Epithelial cell of esophagus (primary cell): ENCODE measurements at places on chromosomes 2 and 18.

DNA sequence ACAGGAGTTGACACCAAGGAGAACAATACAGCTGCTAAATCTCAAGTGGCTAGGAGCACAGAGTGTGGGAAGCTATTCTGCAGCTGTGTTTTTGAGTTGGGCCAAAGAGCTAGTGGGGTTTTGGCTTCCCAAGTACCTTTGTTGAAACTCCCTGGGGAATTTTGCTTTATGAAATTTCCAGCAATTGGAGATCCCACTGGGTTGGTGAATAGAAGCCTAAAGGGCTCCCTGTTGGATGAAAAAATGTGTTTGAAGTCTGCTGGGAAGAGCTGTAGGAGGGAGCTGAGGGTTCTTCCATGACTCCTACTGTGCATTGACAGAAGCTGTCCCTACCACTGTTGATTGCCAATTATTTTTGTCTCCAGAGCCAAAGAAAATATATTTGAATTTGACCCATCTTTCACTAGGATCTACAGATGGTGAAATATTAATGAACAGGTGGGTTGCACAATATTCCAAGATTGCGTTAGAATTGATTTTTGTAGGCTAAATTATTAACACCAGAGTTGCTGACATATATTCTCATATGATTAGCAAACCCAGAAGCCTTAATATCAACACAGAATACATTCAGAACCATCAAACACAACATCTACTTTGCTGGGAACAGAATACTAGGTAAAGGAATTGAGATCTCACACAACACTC is 95.4 kb upstream of the CYP1B1 start:
- DNase-seq = no peak

- no peak for DNase-seq
These were observed 18.8 kb upstream of the TMX3 start for GRCh38 chr18:68733707-68734106.

- no peak for DNase-seq
These were observed 71.2 kb upstream of the FSIP2 start for GRCh38 chr2:185667452-185667851.

DNA sequence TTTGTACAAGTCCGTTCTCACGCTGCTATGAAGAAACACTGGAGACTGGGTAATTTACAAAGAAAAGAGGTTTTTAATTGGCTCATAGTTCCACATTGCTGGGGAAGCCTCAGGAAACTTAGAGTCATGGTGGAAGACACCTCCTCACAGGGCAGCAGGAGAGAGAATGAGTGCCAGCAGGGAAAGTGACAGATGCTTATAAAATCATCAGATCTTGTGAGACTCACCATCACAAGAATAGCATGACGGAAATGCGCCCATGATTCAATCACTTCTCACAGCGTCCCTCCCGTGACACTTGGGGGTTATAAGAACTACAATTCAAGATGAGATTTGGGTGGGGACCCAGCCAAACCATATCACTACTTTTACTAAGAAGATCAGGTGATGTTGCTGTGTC is 285.8 kb downstream of the TMX3 start:
- DNase-seq = no peak

DNA sequence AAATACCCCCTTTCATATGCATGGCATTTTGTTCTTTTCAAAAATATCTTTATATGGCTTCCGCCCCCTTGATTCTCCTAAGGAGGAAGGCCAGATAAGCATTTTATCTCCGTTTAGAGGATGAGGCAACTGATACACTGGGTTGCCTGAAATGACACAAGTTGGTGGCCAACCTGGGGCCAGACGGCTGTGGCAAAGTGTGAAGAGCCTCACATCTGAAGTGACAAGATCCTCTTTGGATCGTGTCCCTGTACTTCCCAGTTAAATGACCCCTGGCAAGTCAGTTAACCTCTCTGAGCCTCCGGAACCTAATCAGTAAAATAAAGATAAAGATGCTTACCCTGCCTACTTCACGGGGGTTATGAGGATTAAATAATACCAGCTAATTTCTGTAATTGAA is 4.6 kb downstream of the SETBP1 start:
- DNase-seq = no peak

GRCh38 chr18:12398625-12399024 is 9.1 kb upstream of the PRELID3A start:
- DNase-seq = no peak

DNA sequence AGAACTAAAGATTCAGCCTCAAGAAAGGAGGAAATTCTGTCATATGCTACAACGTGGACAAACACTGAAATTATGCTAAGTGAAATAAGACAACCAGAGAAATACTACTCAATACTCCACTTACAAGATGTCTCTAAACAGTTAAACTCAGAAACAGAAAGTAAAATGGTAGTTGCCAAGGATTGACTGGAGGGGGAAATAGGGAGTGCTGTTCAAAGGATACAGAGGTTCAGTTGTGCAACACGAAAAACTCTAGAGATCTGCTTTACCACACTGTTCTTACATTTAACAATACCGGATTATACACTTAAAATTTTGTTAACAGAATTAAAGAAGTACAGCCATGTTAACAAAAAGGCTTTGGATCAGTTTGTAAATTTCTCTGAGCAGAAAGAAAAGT is 39.8 kb upstream of the C2orf15 start:
- no peak for DNase-seq

- DNase-seq = no peak
These were observed 346.1 kb upstream of the PLGLB2 start for GRCh38 chr2:87401726-87402345.

DNA sequence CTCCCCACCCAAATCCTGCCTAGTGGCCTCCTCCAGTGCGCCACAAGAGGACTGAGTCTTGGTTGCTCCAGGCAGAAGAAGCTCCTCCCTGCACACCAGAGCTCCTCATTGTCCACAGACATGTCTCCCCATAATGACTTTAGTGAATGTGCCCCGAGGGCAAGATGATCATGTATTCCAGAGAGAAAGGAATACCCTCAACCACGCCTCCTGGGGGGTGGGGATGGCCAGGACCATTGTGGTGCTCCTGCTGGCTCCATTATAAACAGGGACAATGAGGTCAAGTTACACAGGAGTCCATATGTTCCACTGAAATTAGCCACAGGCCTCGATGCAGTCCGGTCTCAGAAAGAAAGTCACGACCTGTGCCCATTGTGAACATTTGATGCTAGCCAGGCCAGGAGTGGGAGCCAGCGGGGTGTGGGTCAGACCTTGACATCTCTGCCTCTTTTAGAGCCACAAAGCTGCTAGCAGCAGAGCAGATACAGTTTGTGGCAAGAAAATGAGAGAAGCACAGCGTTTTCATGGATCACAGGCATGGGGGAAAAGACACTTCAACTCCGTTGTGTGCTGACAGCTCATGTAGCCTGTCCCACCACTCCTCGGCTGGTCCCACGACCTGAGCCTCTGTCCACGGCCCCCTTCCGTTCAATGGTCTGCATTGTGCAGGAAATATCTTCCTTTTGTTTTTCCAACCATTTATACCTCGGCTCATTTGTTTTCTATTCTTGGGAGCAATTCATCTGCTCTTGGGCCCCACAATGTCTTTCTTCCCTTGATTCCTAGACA is 70.7 kb upstream of the FZD7 start:
- DNase-seq = no peak

- peak; percentile 66 for DNase-seq
These were observed 167.4 kb downstream of the SPAG16 start for GRCh38 chr2:213451542-213452239.

DNA sequence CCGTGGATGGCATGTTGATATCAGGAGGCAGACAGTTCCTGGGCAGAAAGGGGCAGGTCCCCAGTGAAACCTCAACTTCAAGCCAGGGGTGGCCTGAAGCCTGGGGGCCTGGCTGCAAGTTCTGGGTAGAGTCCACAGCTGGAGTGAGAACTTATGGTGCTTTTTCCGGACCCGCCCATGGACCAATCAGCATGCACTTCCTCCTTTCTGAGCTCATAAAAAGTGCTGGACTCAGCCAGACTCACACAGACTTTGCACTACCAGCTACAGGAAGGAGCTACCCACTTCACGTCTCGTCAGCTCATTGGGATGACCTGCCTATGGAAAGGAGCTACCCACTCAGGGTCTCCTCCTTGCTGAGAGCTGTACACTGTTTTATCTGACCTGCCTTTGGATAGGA is 183.1 kb upstream of the MC4R start:
- no peak for DNase-seq

- no peak for DNase-seq
These were observed 123.2 kb downstream of the EPHA4 start for GRCh38 chr2:221448844-221449390.

- peak; percentile 73 for DNase-seq
These were observed 85.5 kb downstream of the SCN1A start for GRCh38 chr2:166042356-166042755.

DNA sequence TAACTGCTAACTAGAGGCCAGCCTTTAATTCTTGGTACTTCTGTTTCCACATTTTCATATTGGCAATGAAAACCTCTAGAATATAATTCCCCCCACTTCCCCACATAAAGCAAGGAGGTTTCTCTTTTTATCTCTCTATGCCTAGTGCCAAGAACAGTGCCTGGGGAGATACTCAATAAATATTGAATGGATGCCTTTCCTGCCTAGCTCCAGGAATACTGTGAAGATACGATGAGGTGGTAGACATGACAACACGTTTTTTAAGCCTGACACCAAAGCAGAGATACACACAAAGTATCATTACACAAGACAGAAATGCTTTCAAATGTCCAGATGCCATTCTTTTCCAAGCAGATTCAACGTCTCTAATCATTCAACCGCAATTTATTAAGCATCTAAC is 535.5 kb downstream of the XIRP2 start:
- no peak for DNase-seq

GRCh38 chr2:57622009-57622408 is 424.6 kb upstream of the VRK2 start:
- no peak for DNase-seq

- peak; percentile 71 for DNase-seq
These were observed 31.3 kb upstream of the SSB start for GRCh38 chr2:169767243-169767888.

DNA sequence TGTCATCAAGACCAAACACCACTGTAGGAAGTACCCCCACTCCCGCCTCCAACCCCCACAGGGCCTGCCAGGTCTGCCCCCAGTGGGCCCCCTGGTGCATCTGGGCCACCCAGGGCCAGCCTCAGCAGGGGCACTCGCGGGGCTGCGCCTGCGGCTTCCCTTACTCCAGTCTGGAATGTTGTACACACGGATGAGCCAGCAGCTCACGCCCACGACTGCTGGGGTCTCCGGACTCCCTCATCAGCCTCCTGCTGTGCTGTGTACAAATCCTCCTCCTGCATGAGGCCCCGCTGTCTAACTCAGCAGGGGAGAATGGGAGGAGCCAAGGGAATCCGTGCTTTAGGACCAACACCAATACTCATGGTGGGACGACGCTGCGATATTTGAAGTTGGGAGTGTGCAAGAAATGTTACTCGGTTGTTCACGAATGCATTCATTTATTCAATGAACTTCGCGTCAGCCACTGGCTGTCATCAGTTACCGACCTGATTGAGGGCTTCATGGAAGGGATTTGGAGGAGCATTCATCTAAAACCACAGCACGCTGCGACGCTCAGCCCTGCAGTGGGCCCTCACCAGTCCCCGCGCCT is 654 bp upstream of the ASB1 start:
- DNase-seq = peak; percentile 34

DNA sequence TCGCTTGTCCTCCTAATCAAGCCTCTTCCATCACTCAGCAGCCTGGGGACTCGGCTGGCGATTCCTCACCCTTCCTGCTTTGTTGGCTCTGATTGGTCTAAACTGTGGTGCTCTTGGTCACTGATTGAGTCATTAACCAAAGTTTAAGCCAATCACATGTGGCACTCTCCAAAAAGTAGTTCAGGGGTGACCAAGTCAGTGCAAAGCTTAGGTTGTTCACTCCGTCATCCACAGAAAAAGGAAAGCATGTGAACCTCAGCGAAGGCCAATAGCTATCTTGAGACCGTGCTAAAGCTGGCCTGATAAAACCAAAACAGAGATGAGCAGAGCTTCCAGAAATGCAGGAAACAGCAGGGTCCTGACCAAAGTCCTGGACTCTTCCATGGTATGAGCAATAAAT is 4.9 kb downstream of the ALPK2 start:
- DNase-seq = no peak

GRCh38 chr2:174863183-174863582 is 98.9 kb upstream of the CHRNA1 start:
- DNase-seq = no peak

- peak; percentile 64 for DNase-seq
These were observed 53.4 kb downstream of the ZNF638 start for GRCh38 chr2:71385012-71385411.

DNA sequence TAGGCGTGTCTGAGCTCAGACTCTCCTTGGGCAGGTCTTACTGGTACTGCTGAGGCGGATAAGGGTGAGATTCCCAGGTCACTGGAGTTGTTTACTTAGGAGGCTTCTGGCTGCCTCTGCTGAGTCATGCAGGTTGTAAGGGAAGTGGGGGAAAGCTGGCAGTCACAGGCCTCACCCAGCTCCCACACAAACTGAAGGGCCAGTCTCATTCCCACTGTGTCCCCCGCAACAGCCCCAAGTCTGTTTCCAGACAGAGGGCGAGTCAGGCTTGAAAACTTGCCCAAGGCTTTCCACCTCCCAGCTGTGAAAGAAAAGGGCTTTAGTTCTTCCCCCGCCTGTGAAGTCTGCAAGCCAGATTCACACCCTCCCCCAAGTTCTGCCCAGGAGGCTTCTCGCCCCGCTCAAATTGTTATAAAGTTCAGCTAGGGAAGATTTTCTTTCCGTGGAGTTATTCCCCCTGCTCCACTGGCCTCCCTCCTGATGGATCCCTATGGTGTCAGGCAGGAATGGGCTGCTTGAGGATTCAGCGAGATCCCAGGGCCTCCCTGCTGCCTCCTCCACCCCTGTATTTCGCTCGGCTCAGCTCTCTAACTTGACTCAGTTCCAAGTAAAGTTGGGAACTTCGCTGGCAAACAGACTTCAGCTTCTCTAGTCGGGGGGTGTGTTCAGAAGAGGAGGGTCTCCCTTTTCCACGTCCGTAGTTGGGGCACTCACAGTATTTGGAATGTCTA is 248.6 kb downstream of the NR4A2 start:
- peak; percentile 72 for DNase-seq

DNA sequence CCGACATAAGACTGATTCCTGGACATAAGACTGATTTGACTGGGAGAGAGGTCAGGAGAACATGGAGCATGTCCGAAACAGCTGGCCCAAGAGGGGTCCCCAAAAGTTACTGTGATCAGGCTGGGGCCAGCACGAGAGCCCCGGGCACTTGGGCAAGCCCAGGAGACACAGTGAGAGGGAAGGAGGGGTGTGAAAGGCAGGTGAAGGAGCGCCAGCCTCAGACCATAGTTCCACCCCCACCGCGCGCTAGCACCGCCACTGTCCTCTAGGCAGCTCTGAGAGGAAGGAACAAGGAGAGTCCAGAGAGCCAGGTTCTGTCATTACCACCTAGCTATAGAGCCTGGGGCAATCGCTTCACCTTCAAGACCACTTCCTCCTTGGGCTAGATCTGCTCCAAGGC is 78.2 kb upstream of the DAPL1 start:
- no peak for DNase-seq

GRCh38 chr2:54658564-54659071 is 64.8 kb upstream of the EML6 start:
- DNase-seq = no peak
